AG08396 (cell line): ENCODE measurements at places on chromosomes 3 and 15.
A peak's percentile ranks its signal among the peaks of the same experiment; 100 is the strongest.

GRCh38 chr15:81410318-81410753 lies 36.3 kb upstream of the TMC3 start:
- DNase-seq, result peak; percentile 53

DNA sequence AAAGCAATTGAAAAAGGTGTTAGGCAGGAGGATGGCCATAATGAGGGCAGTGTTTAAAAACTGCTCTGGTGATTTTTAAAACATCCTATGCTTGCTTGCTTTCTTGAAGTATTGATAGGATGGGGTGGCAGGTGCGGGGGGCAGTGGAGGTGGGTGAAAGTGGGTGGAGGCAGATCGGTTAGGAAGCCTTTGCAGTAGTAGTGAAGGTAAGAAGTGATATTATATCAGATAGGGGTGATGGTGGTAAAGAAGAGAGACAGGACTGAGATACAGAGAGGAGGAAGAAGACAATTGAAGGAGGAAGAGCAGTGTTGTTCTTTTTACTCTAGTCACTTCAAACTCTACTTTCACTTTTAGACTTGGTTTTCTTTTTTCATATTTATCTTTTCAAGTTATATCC lies 11.1 kb downstream of the ZNF80 start:
- no peak for DNase-seq

DNA sequence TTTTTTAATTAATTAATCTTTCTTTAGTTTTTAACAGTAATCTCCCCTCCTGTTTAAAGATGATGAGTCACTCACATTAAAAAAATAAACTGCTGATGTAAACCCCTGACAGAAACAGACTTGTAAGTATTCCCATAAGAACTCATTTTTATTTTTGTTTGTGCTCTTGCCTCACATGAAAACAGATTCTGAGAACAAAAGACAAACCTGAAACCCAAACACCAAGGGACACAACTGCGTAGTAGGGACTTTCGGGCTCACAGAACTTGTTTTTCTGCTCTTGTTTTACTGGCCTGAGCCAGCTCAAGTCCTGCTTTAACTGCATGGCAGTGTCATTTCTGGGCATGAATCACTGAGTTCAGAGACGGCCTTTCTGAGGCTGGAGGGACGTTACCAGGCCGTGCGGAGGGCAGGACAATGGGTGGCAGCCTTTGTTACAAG lies 600.8 kb downstream of the FOXP1 start:
- peak; percentile 53 for DNase-seq

DNA sequence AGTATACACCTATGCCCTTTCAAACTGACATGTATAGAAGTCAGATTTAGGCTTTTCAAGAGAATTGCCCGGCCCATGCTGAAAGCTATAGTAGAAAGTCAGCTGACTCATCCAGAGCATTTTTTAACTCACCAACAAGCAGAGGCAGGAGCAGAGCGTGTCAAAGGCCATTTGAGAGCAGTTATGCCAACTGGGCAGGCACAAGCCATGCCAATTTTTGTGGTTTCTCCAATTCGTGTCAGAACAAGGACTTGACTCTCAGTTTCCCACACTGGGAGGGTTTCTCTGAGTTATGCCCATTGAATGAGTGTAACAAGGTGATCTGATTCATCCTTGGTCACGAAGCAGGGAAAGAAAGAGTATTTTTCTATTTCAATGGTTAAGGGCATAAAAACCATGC lies 403.3 kb upstream of the THBS1 start:
- DNase-seq, result no peak

GRCh38 chr3:108096532-108097321 lies 5.9 kb upstream of the CD47 start:
- no peak for DNase-seq

DNA sequence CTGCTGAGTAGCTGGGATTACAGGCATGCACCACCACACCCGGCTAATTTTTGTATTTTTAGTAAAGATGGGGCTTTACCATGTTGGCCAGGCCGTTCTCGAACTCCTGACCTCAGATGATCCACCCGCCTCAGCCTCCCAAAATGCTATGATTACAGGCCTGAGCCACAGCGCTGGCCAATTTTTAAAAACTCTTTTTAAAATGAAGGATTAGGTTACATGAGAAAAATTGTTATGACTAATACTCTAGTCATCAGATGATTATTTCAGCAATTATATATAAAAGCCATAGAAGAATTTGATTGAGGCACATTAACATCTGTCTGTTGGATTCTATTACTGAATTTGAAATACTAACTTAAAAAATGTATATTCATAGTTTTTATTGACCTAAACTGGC lies 134.1 kb upstream of the MNS1 start:
- DNase-seq, result no peak

- peak; percentile 84 for DNase-seq
Observed at GRCh38 chr15:90665288-90666134, 51.6 kb upstream of the BLM start.

DNA sequence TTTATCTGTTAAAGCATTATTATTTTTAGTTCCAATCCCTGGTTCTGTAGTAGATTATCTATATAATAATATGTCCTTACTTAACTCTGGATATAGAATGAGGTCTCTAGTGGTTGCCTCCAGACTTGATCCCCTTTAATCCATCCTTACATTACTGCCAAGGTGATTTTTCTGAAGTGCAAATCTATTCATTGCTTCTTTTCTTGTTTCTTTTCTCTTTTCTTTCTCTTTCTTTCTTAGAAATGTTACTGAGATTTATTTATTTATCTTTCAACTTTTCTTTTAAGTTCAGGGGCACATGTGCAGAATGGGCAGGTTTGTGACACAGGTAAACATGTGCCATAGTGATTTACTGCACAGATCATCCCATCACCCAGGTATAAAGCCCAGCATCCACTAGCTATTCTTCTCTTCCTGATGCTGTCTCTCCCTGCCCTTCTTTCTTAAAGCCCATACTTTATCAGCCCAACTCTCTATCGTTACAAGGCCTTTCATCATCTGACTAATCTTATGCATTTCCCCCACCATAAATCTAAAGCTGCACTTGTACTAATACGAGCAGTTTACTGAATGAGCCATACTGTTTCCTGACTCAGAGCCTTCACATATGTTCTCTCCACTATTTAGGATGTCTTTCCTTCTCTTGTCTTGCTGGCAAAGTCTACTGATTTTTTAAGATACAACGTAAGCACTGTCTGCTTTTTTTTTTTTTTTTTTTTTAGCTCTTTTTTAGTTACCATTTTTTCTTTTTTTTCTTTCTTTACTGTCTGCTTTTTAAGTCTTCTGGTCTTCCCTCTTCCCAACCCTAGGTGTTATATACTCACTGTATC lies 4.6 kb downstream of the GLCE start:
- DNase-seq, result no peak

GRCh38 chr15:35089551-35089950 lies 4.5 kb upstream of the NANOGP8 start:
- no peak for DNase-seq

GRCh38 chr3:72938471-72939265 lies 50.8 kb downstream of the GXYLT2 start:
- peak; percentile 84 for DNase-seq

DNA sequence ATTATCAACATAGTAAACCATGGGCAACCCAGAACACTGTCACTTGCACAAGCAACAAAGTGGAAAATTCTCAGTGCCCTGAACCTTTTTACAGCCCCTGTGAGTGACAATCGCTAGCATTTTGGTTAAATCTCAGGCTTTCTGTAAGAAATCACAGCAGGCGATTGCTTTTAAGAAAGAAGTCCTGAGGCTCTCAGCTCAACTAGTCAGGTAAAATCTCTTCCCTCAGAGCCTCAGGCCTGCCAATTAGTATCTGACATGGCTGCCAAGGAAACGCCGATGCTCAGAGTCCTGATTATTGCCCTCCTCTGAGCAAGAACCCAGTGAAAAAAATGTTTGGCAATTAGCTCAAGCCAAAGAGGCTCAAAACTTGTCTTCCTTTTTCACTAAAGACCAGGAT lies 530.8 kb downstream of the DIPK2A start:
- DNase-seq, result no peak

DNA sequence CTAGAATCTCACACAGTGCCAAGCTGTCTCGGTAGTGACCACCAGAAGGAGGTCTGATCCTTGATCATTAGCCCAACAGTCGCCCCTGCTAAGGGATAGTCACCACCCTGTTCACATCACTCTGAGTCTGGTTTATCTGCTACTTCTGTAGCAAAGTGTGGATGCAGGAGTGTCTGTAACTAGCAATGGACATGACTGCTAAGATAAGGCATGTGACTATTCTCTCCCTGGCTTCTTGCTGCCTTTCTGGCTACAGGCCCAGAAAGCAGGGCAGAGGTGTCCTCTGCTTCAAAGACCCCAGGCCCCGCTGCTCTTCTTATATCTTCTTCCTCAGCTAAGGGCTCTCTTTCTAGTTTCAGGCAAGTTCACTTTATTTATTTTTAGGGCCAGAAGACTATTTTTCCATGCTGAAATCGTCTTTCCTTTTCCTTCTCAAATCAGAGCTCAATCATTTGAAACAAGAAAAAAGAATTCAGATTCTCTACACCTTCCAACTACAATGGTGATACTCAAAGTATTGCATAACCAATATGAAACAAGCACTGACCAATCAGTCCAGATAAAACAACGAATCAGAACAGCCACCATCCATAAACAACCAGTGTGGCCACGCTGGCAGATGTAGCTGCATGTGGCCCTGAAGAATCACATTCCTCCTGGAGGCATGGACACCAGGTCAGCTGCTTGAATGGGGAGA lies 8.0 kb upstream of the KNG1 start:
- no peak for DNase-seq

DNA sequence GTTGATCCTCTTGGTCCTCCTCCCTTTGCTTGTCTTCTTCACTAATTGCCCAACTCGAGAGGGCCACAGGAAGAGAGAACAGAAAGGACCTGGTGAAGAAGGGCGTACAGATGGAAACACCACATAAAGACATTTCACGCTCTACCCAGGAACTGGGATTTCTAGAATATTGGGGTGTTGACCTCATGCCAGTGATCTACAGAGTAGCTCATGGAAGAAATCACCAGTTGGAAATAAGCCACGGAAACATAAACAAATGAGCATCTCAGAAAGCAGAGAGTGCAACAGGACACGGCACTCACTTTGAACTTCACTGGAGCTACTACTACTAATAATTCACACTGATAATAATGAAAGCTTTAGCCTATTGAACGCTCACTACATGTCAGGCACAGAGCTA lies 84.6 kb upstream of the ARHGEF3 start:
- DNase-seq, result no peak

DNA sequence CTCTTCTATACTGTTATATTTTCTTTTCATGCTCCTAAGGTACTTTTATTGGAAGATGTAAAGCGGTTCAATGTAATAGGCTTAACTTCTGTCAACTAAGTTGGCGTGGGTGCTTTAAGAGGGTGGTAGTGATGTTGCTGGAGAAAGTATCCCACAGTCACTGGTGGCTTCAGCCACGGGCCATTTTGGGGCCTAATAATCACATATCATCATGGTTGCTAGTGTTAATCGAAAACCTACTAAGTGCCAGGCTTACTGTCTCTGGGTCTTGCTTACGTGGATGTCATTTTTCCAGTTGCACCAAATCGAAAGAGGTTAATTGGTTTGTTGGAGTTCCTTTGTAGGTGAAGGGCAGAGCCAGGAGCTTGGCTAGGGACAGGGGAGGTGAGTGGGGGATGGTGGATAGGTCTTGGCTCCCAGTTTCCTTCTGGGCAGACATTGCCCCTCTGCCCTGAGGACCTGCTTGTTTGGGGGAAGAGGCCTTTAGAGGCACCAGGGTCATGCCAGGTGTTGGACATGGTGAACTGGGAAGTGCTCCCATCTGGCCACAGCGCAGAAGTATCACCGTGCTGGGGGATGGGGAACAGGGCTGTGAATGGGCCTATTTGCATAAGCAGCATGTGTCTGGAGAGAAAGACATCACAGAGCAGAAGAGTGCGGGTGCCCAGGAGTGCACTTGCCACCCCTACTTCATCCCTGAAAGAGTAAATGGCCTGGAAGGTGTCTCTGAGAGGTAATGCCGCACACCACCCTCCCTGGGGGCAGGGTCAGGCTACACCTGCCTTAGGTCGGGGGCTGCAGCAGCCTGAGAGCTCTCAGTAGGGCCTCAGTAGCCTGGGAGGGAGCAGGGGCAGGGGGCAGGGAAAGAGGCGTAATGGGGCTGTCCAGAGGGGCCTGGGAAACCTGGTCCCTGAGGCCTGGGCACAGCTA lies 62.4 kb upstream of the POLG start:
- no peak for DNase-seq

DNA sequence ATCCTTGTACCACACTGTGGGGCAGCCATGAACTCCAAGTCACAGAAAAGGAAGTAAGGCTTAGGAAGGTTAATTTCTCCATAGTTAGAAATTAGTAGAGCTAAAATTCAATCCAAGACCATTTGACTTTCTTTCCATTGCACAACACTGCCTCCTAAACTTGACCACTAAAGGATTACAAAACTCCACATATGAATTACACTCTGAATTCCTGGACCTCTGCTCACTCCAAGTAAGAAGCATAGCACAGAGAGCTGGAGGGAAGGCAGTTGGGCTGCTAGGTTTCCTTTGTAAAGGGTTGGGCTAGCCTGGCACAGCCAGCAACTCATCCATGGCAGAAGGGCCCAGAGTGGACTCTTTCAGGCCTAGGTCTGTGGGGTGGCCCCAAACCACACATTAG lies 134.4 kb downstream of the MYLK start:
- DNase-seq, result peak; percentile 67

DNA sequence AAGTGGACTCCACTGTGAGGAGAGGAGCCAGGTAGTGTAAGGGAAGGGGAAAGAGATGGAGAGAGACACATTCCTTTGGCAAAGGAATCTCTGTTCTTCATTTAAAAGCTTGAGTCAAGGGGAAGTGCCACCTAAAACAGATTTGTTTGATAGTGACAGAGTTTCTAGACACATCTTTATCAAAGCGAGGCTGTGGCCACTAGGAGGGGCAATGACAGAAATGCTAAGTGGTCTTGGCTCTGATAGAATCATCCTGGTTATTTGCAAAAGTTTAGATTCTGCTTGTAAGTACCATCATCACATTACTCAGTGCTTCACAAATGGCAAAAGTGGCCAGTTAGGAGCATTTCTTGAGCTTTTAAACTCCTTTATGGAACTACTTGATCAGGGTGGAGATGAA lies 261.4 kb downstream of the CNTN3 start:
- no peak for DNase-seq

GRCh38 chr3:122079524-122080206 lies 24.5 kb downstream of the CD86 start:
- DNase-seq, result no peak

DNA sequence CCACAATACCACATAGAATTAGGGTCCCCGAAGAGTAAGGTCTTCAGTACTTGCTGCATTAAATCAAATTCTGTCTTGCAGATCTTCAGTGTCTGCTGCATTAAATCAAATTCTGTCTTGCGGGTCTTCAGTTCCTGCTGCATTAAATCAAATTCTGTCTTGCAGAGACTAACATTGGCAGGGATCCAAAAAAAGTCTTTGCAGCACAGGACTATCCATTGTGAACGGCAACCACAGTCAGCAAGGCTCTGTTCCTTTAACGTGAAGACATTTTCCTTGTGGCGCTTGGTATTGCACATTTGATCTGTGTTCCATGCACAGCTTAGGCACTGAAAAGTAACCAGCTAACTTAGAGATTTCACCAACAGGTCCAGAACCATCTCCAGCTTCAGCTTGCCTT lies 46.8 kb upstream of the POMGNT2 start:
- no peak for DNase-seq

GRCh38 chr3:168157099-168157700 lies 61.5 kb upstream of the GOLIM4 start:
- no peak for DNase-seq

- DNase-seq, result no peak
Observed at GRCh38 chr3:111668326-111668725, 73.2 kb upstream of the ZBED2 start.
